ENCODE measurements at places on chromosomes 3 and 15. TPM values are rescaled to one million over a fixed set of nuclear protein-coding genes. Genes with fewer than 3 reads are reported as not detected.
A peak's percentile ranks its signal among the peaks of the same experiment; 100 is the strongest.

- no peak for DNase-seq
Observed at GRCh38 chr3:134709076-134709475, 58.3 kb upstream of the KY start.

DNA sequence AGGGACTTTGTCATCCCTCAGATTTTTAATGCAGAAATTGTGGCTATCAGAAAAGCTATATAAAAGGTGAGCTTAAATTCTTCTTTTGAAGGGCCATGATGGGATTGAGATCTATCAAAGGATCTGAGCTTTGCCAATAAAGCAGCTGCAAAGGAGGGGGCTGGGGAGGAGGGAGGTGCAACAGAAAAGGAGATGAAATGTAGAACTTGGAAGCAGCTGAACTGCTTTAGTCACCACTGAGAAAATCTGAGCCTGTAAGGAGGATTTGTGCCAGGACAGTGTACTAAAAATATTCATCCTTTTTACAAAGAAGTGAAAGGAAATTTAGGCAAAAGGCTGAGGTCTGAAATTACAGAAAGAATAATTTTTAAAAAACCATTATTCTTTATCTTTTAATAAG lies 10.4 kb downstream of the TSPAN3 start:
- no peak for DNase-seq

GRCh38 chr15:33419701-33420100 lies 108.9 kb downstream of the RYR3 start:
- no peak for DNase-seq

DNA sequence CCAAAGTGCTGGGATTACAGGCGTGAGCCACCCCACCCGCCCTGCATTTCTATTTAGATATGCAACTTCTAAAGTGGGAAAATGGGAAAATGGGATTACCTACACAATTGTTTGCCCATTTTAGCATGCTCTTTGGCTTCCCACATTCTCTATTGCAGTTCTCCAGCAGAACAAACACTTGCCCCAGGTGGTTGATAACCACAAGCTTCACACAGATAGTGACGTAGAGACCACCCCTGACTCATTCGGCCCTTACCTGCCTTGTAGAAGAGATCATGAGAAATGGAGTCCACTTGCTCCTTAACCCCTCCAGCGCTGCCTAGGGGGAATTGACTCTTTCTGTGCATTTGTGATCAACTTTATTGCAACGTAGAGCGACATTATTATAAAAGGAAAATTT lies 83.2 kb upstream of the RAP2B start:
- DNase-seq: no peak

- DNase-seq: no peak
Observed at GRCh38 chr3:116951610-116952009, 242.0 kb downstream of the TUSC7 start.

DNA sequence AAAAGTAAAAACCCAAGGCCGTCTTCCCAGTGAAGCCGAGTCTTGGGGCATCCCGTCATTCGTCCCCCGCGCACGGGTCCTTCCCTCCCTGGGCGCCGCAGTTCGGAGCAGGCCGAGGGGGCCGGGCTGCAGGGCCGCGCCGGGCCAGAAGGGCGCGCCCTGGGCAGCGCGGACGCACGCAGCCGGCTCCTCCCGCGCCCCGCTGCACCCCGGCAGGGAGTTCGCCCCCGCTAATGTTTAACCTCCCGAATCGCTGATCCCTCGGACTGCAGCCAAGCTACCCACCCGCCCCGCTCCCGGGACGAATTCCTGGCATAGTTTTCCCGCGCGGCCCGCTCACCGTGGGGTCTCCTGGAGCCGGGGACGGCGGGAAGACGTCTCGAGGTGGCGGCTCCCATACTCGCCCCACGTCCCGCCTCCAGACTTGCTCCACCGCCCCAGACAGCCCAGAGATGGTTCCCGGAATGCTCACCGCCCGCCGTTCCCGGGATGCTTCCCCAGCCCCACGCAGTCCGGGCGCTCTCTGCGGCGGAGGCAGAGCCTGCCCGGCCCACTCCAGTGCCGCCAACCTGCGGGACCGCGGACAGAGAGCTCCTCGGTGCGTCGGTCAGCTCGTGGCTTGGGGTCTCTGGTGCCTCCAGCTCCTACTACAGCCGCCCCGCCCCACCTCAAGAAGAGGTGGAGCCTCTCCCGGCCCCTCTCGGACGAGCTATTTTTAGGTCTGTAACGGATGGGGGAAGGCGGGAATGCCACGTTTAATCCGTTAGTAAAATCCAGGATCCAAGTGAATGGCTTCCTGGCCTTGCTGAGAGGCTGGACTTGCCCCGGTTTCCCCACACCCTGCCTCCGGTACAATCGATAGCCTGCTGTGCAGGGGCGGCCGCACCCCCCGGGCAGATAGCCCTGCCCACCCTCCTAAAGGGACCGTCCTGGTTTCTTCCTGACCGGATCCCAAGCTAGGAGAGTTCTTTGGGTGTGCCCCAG lies at the start of gene DZIP1L:
Gene DZIP1L (minus strand): TSS at position 621 of the 984 bp plus-strand sequence. CDS start 11,637 bp downstream, outside the sequence.
- peak; percentile 34 for DNase-seq

DNA sequence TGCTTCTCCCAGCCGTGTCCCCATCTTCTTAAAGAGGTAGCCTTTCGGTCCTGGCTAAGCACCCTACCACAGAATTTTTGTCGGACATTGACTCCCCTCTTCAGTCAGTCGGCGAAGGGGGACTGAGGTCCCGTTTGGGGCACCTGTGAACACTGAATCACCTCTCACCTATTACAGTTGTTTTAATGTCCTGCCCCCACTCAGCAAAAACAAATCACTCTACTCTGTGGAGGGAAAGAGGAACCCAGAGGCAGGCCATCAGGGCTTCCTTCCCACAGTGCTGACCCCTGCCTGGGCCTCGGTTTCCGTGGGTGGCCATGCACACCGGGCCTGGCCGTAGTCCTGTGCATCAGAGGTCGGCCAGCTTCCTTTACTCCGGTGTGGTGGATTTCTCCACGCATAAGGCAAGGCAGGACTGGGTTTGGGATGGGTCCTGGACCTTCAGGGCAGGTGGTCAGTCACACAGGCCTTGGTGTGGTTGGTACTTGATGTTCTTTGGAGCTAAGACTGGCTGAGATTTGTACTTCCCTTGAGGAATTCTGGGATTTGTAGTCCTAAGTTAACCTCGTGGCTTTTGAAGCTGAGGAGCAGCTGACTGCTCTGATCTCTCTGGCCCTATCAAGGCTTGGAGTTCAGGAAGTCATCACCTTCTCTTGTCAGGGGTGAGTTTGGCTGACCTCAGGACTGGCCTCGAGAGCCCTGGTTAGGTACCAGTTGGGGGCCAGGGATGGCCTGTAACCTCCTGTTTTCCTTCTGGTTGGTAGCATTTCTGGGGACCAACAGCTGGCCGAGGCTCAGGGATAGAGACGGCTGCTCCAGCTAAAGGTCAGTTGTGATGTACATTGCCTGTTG lies 627 bp upstream of the FAM131A start:
- peak; percentile 46 for DNase-seq

- DNase-seq: no peak
Observed at GRCh38 chr3:79038636-79039035, 729.2 kb downstream of the ROBO1 start.

DNA sequence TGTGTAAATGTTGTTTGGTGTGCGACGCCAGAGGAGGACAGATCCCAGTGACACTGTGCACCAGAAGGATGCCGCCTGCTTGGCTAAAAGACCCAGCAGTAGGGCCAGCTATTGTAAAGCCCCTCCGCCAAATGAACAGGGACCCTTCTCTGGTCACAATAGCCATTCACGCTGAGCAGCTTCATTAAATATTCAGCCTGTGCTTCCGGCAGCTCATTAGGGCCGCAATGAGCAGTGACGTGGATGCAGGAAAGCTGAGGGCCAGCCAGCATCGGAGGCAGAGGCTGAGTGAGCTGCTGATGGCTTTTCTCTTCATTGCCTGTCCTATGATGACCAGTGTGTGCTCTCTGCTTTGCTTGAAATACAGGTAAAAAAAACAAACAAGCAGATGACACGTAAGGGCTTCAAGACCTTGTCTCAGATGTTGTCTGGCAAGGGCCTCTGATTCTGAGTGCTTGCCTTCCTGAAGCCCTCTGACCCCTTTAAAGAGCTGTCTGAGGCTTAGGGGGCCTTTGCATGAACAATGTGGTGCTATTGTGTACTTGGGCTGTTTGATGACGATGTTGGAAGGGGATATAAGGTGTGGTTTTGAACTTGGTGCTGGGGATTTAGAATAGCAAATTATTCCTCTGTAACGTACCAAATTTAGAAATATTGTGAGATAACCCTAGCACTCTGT lies 130.4 kb downstream of the FEZF2 start:
- DNase-seq: no peak

DNA sequence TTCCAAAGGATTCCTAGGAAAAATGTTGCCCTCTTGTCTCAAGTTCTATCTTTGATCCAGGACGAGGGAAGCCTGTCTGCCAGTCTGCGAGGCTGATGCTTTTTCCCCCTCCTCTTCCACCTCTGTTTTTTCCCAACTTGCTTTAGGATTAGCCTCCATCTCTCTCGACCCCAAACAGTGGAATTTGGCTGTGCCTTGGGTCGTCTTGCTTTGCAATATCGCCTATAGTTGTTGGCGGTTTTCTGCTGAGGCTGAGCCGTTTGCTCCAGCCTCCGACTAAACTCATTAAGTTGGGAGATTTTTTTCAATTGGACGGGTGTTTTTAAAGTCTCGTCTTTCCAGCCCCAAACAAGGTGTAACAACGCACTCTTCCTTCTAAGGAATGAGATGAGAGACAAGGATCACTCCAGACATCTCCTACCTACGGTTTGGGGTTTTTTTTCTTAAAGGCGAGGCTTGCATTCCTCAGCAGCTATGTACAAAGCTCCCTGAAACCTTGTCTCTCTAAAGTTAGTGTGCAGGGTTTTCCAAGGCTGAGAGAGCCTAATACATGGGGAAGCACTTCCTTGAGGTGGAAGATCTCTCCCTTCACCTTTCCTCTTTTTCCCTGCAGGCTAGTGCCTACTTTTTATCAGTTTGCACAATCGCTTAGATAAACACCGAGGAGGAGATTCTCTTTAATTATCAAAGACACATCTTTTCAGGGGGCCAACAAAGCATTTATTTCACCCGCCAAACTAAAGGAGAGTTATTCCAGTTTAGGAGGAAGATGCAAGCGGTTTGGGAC lies 4.8 kb upstream of the NR2F2 start:
- DNase-seq: peak; percentile 81

DNA sequence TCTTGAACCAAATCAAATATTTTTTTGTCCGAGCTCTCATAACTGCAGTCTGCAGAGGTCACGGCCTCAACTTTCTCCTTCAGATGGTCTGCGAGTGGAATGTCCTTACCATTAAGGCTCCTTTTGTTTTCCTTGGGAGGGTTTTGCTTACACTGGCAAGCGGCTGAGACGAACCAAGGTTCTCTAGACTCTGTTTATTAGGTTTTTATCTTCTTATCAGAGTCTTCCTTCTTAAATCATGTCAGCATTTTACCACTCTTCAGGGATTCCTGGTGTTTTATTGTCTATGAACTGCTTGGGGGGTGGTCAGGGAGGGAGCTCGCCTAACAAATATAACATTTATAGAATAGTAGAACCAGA lies 773.7 kb upstream of the NR2F2 start:
- DNase-seq: no peak

- no peak for DNase-seq
Observed at GRCh38 chr3:19293295-19293694, 145.0 kb downstream of the KCNH8 start.

DNA sequence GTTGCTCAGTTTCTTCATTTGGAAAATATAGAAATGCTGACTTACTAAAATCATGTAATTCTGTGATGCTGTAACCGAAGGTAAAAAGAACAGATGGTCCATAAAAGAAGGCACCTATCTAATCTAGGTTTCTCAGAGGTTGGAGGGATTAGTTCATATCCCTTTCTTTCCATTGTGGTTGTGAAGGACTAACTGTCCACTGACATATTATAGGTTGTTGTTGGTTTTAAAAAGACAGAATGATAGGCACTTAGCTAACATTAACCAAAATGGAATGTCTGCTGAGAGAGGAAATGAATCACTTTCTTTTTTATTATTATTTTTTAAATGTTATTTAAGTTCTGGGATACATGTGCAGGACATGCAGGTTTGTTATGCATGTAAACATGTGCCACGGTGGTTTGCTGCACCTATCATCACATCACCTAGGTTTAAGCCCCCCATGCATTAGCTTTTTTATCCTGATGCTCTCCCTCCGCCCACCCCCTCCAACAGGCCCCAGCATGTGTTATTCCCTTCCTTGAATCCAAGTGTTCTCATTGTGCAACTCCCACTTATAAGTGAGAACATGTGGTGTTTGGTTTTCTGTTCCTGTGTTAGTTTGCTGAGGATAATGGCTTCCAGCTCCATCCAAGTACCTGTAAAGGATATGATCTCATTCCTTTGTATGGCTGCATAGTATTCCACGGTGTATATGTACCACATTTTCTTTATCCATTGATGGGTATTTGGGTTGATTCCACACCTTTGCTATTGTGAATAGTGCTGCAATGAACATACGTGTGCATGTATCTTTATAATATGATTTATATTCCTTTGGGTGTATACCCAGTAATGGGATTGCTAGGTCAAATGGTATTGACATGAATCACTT lies 45.8 kb downstream of the ALDH1A2 start:
- peak; percentile 85 for DNase-seq

GRCh38 chr3:8972639-8973038 lies 9.4 kb upstream of the RAD18 start:
- peak; percentile 46 for DNase-seq

LYZL4 gene
- total RNA-seq: not detected

DNA sequence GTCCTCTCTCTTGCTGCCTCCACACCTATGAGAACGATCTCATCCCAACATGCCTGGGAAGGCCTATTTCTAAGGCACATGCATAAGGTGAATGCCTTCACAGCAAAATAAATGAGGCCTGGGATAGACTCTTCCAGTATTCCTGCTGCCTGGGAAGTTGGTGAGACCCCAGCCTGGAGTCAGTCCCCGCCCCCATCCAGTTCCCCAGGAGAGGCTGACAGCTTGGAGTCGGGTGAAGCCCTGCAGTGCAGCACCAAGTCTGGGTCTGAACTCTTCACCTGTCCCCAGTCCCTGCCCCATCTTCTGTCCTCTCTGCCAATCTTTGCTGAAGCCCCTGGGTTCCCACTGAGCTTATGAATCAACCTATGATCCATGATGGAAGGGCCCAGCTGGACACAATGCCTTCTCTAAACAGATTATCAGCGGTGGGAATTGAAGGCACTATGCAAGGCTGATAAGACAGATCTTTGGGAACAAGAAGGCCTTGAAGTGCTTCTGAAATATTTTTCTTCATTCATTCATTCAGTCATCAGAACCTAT lies 10.2 kb upstream of the APBA2 start:
- no peak for DNase-seq

GRCh38 chr3:65170390-65171042 lies 482.7 kb upstream of the ADAMTS9 start:
- peak; percentile 85 for DNase-seq

GRCh38 chr15:47395076-47395475 lies 322.2 kb upstream of the SEMA6D start:
- DNase-seq: no peak

All from foreskin keratinocyte (primary cell).